NCI-H1417 treated with DMSO at 0.1 percent for 48 hours (cell line): ENCODE measurements at places on chromosomes 16 and 17.

DNA sequence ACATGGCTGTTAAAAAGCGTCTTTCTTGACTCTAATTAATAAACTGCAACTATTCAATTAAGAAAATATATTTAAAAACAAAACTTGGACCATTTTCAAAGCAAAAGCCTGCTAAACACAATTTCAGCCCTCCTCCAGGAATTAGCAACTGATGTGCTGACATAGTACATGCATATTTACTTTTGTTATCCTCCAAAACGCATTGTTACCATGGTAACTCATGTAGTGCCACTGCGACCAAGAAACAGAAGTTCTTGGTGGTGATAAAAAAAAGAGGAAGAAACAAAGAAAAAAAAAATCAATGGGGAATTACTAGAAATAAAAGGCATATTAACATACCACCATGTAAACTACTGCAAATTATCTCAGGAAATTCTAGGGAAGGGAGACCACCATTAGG, 793.4 kb upstream of the CDH8 start:
- no peak for DNase-seq

GRCh38 chr17:57943140-57943539, 12.1 kb downstream of the CUEDC1 start:
- no peak for DNase-seq

DNA sequence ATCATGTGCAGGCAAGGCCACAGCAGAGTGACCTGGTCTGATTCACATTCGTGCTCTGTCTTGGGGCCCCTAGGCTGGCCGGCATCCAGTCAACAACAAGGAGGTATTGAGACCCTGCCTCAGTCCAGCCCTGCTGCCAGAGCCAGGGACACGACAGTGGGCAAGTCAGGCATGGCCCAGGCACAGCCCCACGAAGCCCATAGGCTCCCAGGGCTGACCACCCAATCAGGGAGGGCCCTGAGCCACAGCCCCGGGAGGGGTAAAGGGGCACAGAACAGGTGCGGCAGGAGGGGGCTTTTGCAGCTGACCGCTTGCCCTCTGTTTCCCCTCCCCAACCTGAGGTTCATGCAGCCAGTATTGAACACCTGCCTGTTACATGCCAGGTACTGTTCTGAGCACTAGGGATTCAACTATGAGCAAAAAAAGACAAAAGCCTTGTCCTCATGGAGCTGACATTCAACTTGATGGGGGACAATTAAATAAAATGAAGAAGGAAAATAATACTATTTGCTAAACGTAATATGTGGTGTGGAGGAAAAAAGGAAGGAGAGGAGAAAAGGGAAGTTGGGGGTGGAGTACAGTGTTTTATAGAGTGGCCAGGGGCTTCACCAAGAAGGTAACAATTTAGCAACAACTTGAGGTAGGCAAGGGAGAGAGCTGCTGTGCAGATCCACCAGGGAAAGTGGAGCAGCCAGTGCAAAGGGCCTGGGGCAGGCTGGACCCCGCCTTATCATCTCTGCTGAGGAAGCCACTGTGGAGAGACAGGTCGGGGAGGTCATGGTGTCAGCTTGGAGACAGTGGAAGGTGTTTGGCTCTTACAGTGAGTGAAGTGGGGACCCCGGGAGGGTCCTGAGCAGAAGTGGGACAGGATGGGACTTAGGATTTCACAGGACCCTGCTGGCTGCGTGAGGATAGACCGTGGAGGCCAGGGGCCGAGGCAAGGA, 6.1 kb downstream of the DRC3 start:
- no peak for DNase-seq

- DNase-seq: no peak
These were observed 45.2 kb upstream of the PVALEF start for GRCh38 chr17:81120149-81120484.
